ENCODE measurements at places on chromosomes 7 and 10. TPM values are rescaled to one million over a fixed set of nuclear protein-coding genes. Genes with fewer than 3 reads are reported as not detected.

The SNCG gene
- 33.8 TPM for total RNA-seq

The CALCR gene
- not detected for total RNA-seq

- H3K36me3 ChIP-seq: no peaks in the 10 kb centered on the region
- no peak for DNase-seq
- no peak overlapping the region for H3K4me3 ChIP-seq
- peaks cover 14% of the 10 kb centered on the region for H3K4me1 ChIP-seq
- no peak overlapping the region for H3K27ac ChIP-seq
Observed at GRCh38 chr10:124035928-124036558, 57.4 kb downstream of the CHST15 start.

DNA sequence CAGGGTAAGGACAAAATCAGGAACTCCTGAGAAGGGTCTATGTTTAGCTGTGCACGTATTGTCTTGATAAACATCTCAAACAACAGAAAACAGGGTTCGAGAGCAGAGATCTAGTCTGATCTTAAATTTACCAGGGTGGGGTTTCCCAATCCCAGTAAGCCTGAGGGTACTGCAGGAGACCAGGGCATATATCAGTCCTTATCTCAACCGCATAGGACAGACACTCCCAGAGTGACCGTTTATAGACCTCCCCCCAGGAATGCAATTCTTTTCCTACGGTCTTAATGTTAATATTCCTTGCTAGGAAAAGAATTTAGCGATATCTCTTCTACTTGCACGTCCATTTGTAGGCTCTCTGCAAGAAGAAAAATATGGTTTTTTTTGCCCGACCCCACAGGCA is 35.5 kb downstream of the VIM start:
- no peaks in the 10 kb centered on the region for H3K27me3 ChIP-seq
- no peak overlapping the region for H3K27ac ChIP-seq
- DNase-seq: no peak
- no peaks in the 10 kb centered on the region for H3K4me1 ChIP-seq

The MYL7 gene
- total RNA-seq: 49,235 TPM

- H3K4me3 ChIP-seq: no peak overlapping the region
- no peaks in the 10 kb centered on the region for H3K27me3 ChIP-seq
- no peak for DNase-seq
Observed at GRCh38 chr7:101614098-101614938, 14.8 kb downstream of the MYL10 start.

DNA sequence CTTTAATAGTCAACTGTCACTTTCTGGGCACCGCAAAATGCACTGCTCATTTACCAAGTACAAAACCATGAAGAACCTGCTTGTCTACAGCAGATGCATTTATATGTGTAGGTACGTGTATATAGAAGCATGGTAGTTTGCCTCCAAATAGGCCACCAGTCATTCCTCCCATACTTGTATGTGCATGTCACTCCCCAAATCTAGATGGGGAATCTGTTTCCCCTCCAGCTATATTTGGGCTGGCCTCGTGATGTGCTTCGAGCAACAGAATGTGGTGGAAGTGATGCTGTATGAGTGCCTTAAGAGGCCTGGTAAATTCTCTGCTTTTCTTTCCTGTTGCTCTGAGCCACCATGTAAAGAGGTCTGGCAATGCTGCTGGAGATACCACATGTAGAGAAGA is 47.1 kb downstream of the PSMC2 start:
- H3K4me3 ChIP-seq: no peak overlapping the region
- no peaks in the 10 kb centered on the region for H3K27me3 ChIP-seq
- no peaks in the 10 kb centered on the region for H3K4me1 ChIP-seq

The ACTR3C gene
- total RNA-seq: 3.2 TPM

- H3K27ac ChIP-seq: no peak overlapping the region
- no peak for DNase-seq
- no peak overlapping the region for H3K4me3 ChIP-seq
- H3K36me3 ChIP-seq: no peaks in the 10 kb centered on the region
Observed at GRCh38 chr7:68688416-68689086, 909.7 kb upstream of the AUTS2 start.

DNA sequence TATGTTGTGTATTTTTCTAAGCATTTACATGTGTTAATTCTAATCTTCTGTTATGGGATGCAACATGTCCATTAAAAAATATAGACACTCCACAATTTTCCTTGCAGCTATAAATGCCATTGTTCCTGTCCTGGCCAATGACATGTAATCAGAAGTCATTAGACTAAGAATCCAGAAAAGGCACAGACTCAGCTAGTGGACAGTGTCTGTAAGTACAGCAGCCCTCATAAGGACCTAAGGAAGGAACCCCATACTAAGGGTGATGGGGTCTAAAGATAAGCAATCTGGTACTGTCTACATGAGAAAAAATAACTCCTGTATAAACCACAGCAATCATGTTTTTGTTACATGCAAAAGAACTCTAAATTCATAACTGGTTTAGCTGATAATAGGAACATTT is 115.9 kb downstream of the GPR85 start:
- peak overlapping the region; percentile 85 for H3K27ac ChIP-seq
- no peaks in the 10 kb centered on the region for H3K27me3 ChIP-seq
- H3K36me3 ChIP-seq: peaks cover 12% of the 10 kb centered on the region
- no peaks in the 10 kb centered on the region for H3K4me1 ChIP-seq

The AKR1C1 gene
- 60.3 TPM for total RNA-seq

- no peak overlapping the region for H3K4me3 ChIP-seq
- no peaks in the 10 kb centered on the region for H3K27me3 ChIP-seq
- DNase-seq: no peak
- H3K36me3 ChIP-seq: no peaks in the 10 kb centered on the region
- no peak overlapping the region for H3K27ac ChIP-seq
Observed at GRCh38 chr7:91319351-91319750, 55.1 kb downstream of the FZD1 start.

DNA sequence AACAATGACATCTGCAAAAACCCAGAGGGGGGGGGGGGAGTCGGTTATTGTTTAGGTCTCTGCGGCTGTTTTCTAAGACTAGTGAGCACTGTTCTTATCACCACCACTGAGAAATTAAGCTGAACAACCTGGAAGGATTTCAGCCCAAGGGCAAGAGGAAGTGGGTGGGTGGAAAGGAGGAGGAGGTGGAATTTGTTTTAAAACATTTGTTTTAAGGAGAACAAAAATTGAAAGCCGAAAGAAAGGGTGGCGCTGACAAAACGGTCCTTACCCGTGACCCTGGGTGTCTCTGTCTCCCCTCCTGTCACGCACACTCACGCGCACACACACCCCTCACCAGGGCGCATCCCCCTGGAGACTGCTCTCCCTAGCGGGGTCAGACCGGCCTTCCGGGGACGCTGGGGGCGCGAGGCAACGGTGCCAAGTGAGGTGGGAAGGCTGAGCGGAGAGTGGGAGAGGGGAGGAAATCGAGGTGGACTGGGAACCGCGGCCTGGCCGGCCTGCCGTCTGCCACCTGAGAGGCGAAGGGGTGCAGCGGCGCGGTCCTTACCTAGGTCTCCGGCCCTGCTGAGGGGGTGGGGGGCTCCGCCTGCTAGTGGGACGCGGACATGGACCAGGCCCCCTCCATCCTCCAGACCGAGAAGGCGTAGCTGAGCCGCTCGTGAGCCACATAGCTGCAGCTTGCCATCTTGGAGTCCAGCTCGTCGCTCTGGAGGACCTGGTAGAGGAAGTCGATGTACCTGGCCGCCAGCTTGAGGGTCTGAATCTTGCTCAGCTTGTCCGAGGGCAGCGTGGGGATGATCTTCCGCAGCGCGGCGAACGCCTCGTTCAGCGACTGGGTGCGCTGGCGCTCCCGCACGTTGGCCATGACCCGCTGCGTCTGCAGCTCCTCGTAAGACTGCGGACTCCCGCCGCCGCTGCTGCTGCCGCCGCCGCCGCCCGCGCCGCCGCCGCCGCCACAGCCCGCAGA is 1.0 kb downstream of the TWIST1 start:
- DNase-seq: no peak
- H3K36me3 ChIP-seq: no peaks in the 10 kb centered on the region
- H3K27ac ChIP-seq: peak overlapping the region; percentile 19
- H3K27me3 ChIP-seq: peaks cover 5% of the 10 kb centered on the region
- H3K4me1 ChIP-seq: no peaks in the 10 kb centered on the region

The AKR1C8 gene
- not detected for total RNA-seq

- H3K27ac ChIP-seq: no peak overlapping the region
- no peak for DNase-seq
- H3K27me3 ChIP-seq: no peaks in the 10 kb centered on the region
- no peak overlapping the region for H3K4me3 ChIP-seq
- H3K4me1 ChIP-seq: peaks cover 10% of the 10 kb centered on the region
- H3K36me3 ChIP-seq: no peaks in the 10 kb centered on the region
Observed at GRCh38 chr10:110310741-110311140, 6.0 kb upstream of the SMNDC1 start.

The SUFU gene
- 4.9 TPM for total RNA-seq

DNA sequence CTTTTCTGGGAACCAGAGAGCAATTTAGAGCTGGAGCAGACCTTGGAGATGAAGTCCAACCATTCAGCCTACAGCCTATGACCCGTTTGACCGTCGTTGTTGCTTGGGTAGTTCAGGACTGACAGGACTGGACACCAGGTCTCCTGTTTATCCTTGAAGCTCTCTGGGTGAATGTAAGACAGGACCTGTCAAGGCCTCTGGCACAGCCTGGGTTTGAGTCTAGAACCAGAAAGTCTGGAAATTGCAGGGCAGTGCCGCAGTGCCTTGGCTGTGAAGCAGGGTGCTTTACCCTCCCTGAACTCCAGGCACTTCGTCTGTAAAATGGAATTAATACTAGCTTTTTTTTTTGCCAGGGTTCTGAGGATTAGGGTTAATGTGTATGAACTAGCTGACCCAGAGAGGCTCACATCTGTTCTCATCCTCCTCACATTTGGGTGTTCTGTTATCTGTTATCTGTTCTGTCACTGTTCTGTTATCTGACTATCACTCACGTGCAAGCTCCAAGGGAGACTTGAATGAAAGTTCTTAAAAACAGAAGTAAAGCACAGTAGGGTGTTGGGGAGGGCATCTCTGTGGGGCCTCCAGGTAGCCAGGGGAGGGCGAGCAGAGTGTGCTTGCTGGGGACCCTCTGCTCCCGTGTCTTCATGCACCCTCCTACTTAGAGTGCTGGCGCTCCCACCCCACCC is 9.9 kb downstream of the BLVRA start:
- no peaks in the 10 kb centered on the region for H3K27me3 ChIP-seq
- H3K27ac ChIP-seq: no peak overlapping the region
- no peak for DNase-seq

- H3K27me3 ChIP-seq: no peaks in the 10 kb centered on the region
- no peaks in the 10 kb centered on the region for H3K4me1 ChIP-seq
- no peaks in the 10 kb centered on the region for H3K36me3 ChIP-seq
- peak; percentile 23 for DNase-seq
- H3K4me3 ChIP-seq: no peak overlapping the region
- no peak overlapping the region for H3K27ac ChIP-seq
Observed at GRCh38 chr7:156559001-156559400, 81.6 kb upstream of the RNF32 start.

GRCh38 chr10:116470768-116471415 is 43.2 kb downstream of the PNLIPRP3 start:
- no peak overlapping the region for H3K4me3 ChIP-seq
- H3K4me1 ChIP-seq: no peaks in the 10 kb centered on the region
- no peaks in the 10 kb centered on the region for H3K27me3 ChIP-seq
- DNase-seq: no peak
- H3K36me3 ChIP-seq: no peaks in the 10 kb centered on the region

The HMX3 gene
- total RNA-seq: not detected

DNA sequence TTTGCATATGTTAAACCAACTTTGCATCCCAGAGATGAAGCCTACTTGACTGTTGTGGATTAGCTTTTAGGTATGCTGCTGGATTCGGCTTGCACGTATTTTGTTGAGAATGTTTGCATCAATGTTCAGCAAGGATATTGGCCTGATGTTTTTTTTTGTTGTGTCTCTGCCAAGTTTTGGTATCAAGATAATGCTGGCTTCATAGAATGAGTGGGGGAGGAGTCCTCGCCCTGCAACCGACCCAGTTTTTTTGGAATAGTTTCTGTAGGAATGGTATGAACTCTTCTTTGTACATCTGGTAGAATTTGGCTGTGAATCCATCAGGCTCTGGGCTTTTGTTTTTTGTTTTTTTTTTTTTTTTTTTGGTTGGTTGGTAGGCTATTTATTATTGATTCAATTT is 147.9 kb downstream of the AHR start:
- H3K27ac ChIP-seq: no peak overlapping the region
- DNase-seq: no peak
- no peaks in the 10 kb centered on the region for H3K36me3 ChIP-seq

The TSPAN12 gene
- 29.5 TPM for total RNA-seq

- H3K27ac ChIP-seq: no peak overlapping the region
- no peaks in the 10 kb centered on the region for H3K36me3 ChIP-seq
- no peak overlapping the region for H3K4me3 ChIP-seq
Observed at GRCh38 chr7:37395618-37396259, 52.9 kb downstream of the ELMO1 start.

GRCh38 chr10:70907637-70908405 is 19.5 kb upstream of the PCBD1 start:
- peaks cover 23% of the 10 kb centered on the region for H3K4me1 ChIP-seq
- DNase-seq: no peak
- H3K36me3 ChIP-seq: no peaks in the 10 kb centered on the region
- no peak overlapping the region for H3K27ac ChIP-seq
- no peaks in the 10 kb centered on the region for H3K27me3 ChIP-seq
- no peak overlapping the region for H3K4me3 ChIP-seq

- H3K27me3 ChIP-seq: no peaks in the 10 kb centered on the region
- no peak overlapping the region for H3K27ac ChIP-seq
- H3K4me1 ChIP-seq: peaks cover 12% of the 10 kb centered on the region
Observed at GRCh38 chr10:74683621-74684364, 142.6 kb upstream of the KAT6B start.

DNA sequence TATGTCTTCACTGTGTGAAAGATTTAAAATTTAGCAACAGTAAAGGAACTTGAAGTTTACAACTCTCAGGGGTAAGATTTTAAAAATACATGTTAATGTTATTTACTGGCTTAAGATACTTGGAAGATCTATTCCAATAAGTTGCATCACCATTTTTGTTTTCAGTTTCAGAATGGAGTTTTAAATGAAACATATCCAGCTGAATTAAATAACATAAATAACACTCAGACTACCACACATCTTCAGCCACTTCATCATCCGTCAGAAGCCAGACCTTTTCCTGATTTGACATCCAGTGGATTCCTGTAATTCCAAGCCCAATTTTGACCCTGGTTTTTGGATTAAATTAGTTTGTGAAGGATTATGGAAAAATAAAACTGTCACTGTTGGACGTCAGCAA is 44.3 kb downstream of the AHR start:
- H3K4me3 ChIP-seq: no peak overlapping the region
- no peak overlapping the region for H3K27ac ChIP-seq
- peaks cover 8% of the 10 kb centered on the region for H3K4me1 ChIP-seq
- H3K27me3 ChIP-seq: no peaks in the 10 kb centered on the region

GRCh38 chr7:91306266-91306665 is 42.0 kb downstream of the FZD1 start:
- no peak overlapping the region for H3K27ac ChIP-seq
- H3K36me3 ChIP-seq: no peaks in the 10 kb centered on the region
- H3K27me3 ChIP-seq: no peaks in the 10 kb centered on the region
- H3K4me3 ChIP-seq: no peak overlapping the region

GRCh38 chr10:21907436-21907835 is 96.1 kb downstream of the DNAJC1 start:
- no peak overlapping the region for H3K4me3 ChIP-seq
- no peaks in the 10 kb centered on the region for H3K4me1 ChIP-seq
- no peaks in the 10 kb centered on the region for H3K27me3 ChIP-seq
- H3K27ac ChIP-seq: no peak overlapping the region
- peaks cover 13% of the 10 kb centered on the region for H3K36me3 ChIP-seq

The CFAP70 gene
- total RNA-seq: 1.1 TPM

The C10orf143 gene
- total RNA-seq: 1.7 TPM
